Activated T-helper 17 cell treated with anti-CD3 and anti-CD28 coated beads, Interleukin-2, amount 50 U/mL, for 72 hours (primary cell): ENCODE measurements at places on chromosomes 12 and 14. TPM values are rescaled to one million over a fixed set of nuclear protein-coding genes. Genes with fewer than 3 reads are reported as not detected.

The RHEBL1 gene
- total RNA-seq = 19.3 TPM

The HCAR1 gene
- not detected for total RNA-seq

The RASSF3 gene
- total RNA-seq = 31.0 TPM

The ZNF385A gene
- total RNA-seq = 2.6 TPM
